ENCODE measurements at places on chromosomes 12 and 14. TPM values are rescaled to one million over a fixed set of nuclear protein-coding genes. Genes with fewer than 3 reads are reported as not detected.

The B4GALNT1 gene
- total RNA-seq: 0.29 TPM

The ENDOU gene
- not detected for total RNA-seq

The TDRD9 gene
- 0.31 TPM for total RNA-seq

The P2RX2 gene
- total RNA-seq: not detected

The AGAP2 gene
- not detected for total RNA-seq

The ETFBKMT gene
- 4.1 TPM for total RNA-seq

The GALNT9 gene
- total RNA-seq: 0.81 TPM

The BIN2 gene
- total RNA-seq: not detected

The HOXC9 gene
- not detected for total RNA-seq

The TWF1 gene
- 90.8 TPM for total RNA-seq

The AMN gene
- total RNA-seq: 0.12 TPM

The DEPDC4 gene
- total RNA-seq: not detected

The TAS2R13 gene
- 0.15 TPM for total RNA-seq

The RD3L gene
- total RNA-seq: not detected

The GYS2 gene
- total RNA-seq: not detected

The FOXA1 gene
- total RNA-seq: not detected

The OTOGL gene
- 0.15 TPM for total RNA-seq

The SERPINA9 gene
- not detected for total RNA-seq

The ERP27 gene
- 0.37 TPM for total RNA-seq

The TAS2R8 gene
- not detected for total RNA-seq

The TMEM121 gene
- 9.9 TPM for total RNA-seq

The SDR9C7 gene
- not detected for total RNA-seq

The SAMD4A gene
- total RNA-seq: 6.7 TPM

The EFS gene
- 8.9 TPM for total RNA-seq

The ISCA2 gene
- total RNA-seq: 9.1 TPM

The GPR65 gene
- 0.10 TPM for total RNA-seq

The TMEM132D gene
- not detected for total RNA-seq

The ITFG2 gene
- total RNA-seq: 11.2 TPM

The TAMALIN gene
- 16.6 TPM for total RNA-seq

The KRT6A gene
- 14.0 TPM for total RNA-seq

The EXOC3L4 gene
- 1.9 TPM for total RNA-seq

The C14orf119 gene
- 52.5 TPM for total RNA-seq

The DBX2 gene
- total RNA-seq: not detected

The TGM1 gene
- total RNA-seq: 0.73 TPM

The IPO4 gene
- 39.3 TPM for total RNA-seq

The MANSC4 gene
- not detected for total RNA-seq

The IFT43 gene
- total RNA-seq: 31.5 TPM

The C1S gene
- 537 TPM for total RNA-seq

The SMIM10L1 gene
- total RNA-seq: 7.7 TPM

The COX8C gene
- not detected for total RNA-seq

The LALBA gene
- not detected for total RNA-seq

The KCNC2 gene
- total RNA-seq: not detected

The INF2 gene
- total RNA-seq: 52.7 TPM

The GLIPR1L2 gene
- 3.3 TPM for total RNA-seq

The OASL gene
- total RNA-seq: 0.37 TPM

The KTN1 gene
- 90.0 TPM for total RNA-seq

The OR4E2 gene
- not detected for total RNA-seq

Measured in cardiac ventricle fibroblast (primary cell).